ENCODE measurements at places on chromosomes 11 and 22. TPM values are rescaled to one million over a fixed set of nuclear protein-coding genes. Genes with fewer than 3 reads are reported as not detected.

GRCh38 chr11:43408277-43408676 lies 49.6 kb downstream of the TTC17 start:
- no peak for DNase-seq
- H3K27me3 ChIP-seq, result no peaks in the 10 kb centered on the region
- no peak overlapping the region for H3K27ac ChIP-seq
- no peak overlapping the region for H3K4me3 ChIP-seq
- no peaks in the 10 kb centered on the region for H3K36me3 ChIP-seq

The OR5AS1 gene
- total RNA-seq, result not detected

The NXPE2 gene
- 0.18 TPM for total RNA-seq

The MIF gene
- 334 TPM for total RNA-seq

GRCh38 chr11:18522388-18522787 lies 4.4 kb downstream of the TSG101 start:
- peaks cover 22% of the 10 kb centered on the region for H3K4me1 ChIP-seq
- no peak for DNase-seq
- H3K27me3 ChIP-seq, result no peaks in the 10 kb centered on the region
- H3K36me3 ChIP-seq, result peaks cover 34% of the 10 kb centered on the region
